ENCODE measurements at places on chromosomes 13 and 19.

DNA sequence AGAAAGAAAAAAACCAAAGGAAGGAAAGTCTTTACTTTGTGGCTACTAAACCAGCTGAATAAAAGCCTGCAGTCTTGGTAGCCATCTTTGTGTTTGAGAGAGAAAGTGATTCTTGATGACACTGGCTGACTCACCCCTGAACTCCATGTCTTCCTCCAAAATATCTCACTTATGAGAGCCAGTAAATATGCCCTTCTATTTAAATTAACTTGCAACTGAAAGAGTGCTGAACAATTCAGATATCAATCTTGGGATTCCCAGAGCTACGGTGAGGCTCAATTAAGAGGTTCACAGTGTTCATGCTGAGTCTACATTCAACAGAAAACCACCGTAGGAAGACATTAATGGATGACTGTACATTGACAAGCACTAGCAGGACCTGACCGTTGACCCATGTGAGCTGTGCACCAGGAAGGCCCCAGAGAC, 57.9 kb downstream of the KCTD12 start:
- DNase-seq, result no peak

DNA sequence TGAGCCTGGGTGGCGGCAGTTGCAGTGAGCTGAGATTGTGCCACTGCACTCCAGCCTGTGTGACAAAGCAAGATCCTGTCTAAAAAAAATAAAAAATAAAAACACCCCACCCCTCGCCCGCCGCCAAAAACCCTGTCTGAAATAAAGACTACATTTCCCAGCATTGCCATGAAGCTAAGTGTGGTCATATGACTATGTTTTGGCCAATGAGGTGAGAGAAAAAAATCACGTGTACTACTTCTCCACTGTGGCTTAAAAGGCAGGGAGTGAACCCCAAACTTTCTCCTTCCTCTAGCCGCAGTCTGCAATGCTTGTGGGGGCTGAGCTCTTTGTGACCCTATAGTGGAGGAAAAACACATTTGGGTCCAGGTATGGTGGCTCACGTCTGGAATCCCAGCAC, 54.9 kb downstream of the COLGALT1 start:
- DNase-seq, result no peak

DNA sequence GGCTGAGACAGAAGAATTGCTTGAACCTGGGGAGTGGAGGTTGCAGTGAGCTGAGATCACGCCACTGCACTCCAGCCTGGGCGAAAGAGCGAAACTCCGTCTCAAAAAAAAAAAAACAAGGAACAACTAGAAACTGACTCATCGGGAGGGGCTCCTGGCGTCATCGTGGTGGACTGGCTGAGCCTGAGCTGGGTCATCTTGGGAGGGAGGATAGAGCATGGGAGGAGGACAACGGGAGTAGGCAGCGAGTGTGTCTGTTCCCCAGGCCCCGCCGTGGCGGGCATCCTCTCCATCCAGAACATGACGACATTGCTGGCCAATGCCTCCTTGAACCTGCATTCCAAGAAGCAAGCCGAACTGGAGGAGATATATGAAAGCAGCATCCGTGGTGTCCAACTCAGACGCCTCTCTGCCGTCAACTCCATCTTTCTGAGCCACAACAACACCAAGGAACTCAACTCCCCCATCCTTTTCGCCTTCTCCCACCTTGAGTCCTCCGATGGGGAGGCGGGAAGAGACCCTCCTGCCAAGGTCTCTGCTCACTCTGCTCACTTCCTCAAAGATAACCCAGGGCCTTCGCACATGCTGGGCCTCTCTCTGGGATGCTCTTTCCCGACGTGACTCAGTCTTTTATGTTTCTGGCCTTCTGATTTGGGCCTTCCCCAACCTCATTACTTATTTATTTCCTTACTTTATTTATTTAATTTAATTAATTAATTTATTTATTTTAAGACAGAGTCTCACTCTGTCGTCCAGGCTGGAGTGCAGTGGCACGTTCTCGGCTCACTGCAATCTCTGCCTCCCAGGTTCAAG, 16.6 kb downstream of the DDX39A start:
- DNase-seq, result no peak

- DNase-seq, result no peak
These were observed 100.7 kb upstream of the MCF2L start for GRCh38 chr13:112868308-112868707.

- no peak for DNase-seq
These were observed 223.5 kb downstream of the KLF12 start for GRCh38 chr13:73910733-73911132.

GRCh38 chr13:30751183-30751933, 16.0 kb downstream of the ALOX5AP start:
- DNase-seq, result no peak

- no peak for DNase-seq
These were observed at the start of gene CA11 for GRCh38 chr19:48646001-48646721. Gene CA11, minus strand, starts transcription at chr19:48646187. Its CDS starts 555 bp downstream, at chr19:48645632.

GRCh38 chr19:3392480-3392879, 26.1 kb downstream of the NFIC start:
- no peak for DNase-seq

GRCh38 chr13:107477772-107478379, 737.5 kb downstream of the LIG4 start:
- no peak for DNase-seq

DNA sequence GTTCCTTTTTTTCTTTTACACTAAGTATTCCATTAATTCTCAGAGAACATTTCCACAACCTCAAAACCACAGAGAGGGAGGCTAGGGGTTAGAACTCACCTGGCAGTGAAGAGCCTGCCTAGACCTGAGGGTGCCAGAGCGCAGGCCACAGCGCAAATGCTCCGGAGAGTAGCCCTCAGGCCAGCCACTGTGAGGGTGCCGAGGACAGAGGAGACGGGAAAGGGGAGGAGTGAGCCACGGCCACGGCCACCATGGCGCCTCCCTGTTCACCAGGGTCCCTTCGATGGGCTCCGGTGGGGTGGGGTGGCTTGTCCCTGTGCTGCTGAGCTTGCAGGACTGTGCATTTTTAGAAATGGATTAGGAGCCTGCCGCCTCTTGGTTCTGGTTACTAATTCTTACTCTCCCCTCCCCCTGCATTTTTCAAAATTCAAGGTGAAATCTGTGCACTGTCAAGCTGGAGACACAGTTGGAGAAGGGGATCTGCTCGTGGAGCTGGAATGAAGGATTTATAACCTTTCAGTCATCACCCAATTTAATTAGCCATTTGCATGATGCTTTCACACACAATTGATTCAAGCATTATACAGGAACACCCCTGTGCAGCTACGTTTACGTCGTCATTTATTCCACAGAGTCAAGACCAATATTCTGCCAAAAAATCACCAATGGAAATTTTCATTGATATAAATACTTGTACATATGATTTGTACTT, 58.8 kb downstream of the GGACT start:
- no peak for DNase-seq

GRCh38 chr13:101144808-101145419, 271.4 kb downstream of the NALCN start:
- DNase-seq, result no peak

GRCh38 chr13:68007576-68007975, 777.4 kb upstream of the PCDH9 start:
- DNase-seq, result no peak

DNA sequence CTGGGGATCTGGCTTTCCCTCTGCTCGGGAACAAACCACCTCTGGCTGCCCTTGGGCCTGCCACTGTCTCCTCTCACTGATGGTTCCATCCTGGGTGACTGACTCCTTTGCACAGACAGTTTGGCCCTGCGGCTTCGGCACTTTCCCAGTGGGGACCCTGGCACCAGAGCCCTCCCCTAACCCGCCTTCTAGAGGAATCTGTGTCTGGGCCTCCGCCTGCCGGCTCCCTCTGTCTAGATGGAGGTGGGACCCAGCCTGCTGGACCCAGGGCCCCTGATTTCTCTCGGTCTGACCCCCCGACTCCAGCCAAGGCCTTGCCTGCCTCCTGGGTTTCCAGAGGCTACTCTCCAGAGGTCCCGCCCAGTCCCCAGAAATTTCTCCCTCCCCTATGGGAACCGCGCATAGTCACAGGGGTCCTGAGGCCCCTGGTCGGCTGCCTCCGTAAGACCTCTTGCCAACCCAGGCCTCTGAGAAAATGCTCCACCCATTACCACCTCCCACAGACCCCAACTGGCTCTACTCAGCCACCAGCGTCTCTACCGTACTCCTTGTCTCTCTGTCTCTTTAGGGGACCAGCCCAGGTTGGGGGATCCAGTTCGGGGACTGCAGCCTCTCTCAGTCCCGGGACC, 2.7 kb downstream of the CCDC106 start:
- DNase-seq, result no peak

DNA sequence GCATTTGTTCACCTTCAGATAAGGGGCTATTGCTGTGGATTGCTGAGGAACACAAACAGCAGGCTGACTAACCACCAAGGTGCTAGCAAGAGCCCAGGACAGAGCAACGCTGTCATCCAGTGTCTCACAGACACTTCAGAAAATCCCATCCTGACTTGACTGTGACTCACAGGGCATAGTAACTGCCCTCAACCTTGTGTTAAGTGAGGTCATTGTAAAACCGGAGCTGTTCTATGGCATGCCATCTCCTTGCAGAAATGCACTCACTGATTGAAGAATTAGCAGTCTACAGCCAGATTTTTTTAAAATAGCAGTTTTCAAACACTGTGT, 51.1 kb downstream of the TNFRSF19 start:
- DNase-seq, result no peak

DNA sequence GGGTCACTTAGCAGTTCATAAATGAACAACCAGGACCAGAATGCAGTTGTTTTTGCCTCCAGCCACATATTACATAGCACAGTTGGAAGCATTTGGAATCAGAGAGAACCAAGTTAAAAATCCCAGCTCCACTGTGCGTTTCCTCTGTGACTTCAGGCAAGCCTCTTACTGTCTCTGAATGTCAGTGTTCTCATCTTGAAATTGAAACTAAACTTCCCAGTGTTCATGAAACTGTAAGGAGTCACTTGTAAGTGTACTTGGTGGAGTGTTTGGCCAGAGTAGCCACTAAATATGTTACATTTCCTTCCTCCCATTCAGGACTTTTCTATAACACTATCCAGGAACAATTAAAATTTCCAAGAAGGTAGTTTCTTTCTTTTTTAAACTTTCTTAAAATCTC, 276.8 kb downstream of the KCNRG start:
- DNase-seq, result no peak

DNA sequence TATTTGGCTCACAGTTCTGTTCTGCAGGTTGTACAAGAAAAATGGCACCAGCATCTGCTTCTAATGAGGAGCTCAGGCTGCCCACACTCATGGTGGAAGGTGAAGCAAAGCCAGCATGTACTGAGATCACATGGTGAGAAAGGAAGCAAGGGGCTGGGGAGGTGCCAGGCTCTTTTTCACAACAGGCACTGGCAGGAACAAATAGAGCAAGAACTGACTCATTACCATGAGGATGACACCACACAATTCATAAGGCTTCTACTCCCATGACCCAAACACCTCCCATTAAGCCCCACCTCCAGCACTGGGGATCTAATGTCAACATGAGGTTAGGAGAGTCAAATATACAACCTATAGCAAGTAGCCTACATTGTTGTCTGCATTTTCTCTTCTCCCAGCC, 522.6 kb downstream of the RFC3 start:
- no peak for DNase-seq

DNA sequence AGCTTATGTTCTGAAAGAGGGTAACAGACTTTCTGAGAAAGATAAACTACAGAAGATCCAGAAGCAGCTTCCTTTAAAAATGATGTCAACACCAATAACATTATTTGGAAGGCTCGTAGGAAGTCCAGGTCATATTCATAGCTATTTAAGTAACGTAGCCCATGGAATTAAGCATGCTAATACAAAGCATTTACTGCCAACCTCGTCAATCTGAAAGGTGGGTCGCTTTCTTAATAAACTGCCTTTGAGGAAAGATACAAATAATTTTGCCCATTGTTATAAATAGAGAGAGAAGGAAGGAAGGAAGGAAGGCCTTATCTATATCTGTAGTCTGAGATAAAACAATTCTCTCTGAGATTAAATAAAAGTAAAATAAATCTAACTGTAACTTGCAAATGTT, 80.3 kb downstream of the STARD13 start:
- no peak for DNase-seq

DNA sequence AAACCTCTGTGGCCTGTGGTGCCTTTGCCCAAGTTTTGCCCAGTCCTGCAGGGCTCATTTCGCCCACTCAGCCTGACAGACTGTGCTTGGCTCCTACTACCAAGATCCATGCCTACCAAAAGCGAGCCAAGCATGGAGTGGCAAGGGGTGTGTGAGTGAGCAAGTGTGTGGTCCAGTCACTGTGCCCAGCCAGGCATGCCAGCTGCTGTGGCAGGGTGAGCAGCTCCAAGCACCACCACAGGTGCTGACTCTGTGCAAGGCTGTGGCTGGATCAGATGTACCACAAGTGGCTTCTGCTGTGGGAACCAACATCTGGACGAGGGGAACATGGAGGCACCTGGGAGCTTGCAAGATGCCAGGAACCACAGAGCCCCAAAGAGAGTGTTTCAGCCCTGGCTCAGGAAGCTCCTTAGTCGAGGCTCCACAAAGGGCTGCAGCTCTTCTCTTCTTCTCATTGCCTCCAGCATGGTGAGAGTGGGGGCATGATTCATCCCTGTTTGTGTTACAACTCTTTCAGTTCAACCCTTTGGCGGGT, 1564.2 kb upstream of the MIR17HG start:
- DNase-seq, result no peak

- no peak for DNase-seq
These were observed 148.3 kb downstream of the PDS5B start for GRCh38 chr13:32734511-32734910.

DNA sequence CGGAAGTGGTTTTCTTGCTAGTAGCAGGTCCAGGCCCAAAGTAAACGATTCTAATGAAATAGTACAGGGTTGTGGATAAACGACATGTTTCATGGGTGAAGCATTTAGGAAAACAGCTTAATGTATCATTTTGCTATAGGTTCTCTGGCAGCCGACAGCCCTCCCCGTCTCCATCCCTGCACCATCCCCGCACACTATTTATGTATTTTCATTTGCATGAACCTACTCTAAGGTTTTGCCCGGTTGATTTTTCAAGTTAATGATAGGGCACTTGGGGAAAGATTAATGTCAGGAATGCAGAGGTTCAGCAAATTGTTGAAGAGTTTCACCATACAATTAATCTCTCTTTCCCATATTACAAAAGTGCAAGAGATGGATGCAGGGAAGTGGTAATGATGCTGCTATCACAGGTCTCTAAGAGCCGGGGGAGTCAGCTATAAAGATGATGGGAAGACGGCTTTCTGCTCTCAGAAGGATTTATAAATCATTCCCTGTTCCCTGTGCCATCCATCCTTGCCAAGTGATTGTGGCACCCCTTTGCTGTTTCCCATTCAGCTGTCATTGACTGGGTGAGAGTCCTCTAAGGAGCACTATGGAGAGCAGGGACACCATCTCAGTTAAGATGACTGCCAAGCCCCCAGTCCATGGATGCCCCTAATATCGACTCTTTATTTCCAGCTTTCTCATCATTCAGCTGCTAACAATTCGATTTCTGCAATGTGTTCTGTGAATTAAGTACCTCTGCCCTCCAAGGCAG, 186.3 kb downstream of the IRS2 start:
- DNase-seq, result no peak

- no peak for DNase-seq
These were observed 184.0 kb downstream of the KDM4B start for GRCh38 chr19:5152767-5153532.

- DNase-seq, result no peak
These were observed 9.1 kb downstream of the UBE2L5 start for GRCh38 chr13:30431269-30431940.

- no peak for DNase-seq
These were observed 121.8 kb downstream of the KCTD12 start for GRCh38 chr13:76764429-76764828.

GRCh38 chr13:43881580-43881979, 1.9 kb downstream of the LACC1 start:
- DNase-seq, result no peak

GRCh38 chr19:6737873-6738786, 750 bp upstream of the GPR108 start:
- DNase-seq, result no peak
